ENCODE measurements at places on chromosomes 2 and 18.
A peak's percentile ranks its signal among the peaks of the same experiment; 100 is the strongest.

DNA sequence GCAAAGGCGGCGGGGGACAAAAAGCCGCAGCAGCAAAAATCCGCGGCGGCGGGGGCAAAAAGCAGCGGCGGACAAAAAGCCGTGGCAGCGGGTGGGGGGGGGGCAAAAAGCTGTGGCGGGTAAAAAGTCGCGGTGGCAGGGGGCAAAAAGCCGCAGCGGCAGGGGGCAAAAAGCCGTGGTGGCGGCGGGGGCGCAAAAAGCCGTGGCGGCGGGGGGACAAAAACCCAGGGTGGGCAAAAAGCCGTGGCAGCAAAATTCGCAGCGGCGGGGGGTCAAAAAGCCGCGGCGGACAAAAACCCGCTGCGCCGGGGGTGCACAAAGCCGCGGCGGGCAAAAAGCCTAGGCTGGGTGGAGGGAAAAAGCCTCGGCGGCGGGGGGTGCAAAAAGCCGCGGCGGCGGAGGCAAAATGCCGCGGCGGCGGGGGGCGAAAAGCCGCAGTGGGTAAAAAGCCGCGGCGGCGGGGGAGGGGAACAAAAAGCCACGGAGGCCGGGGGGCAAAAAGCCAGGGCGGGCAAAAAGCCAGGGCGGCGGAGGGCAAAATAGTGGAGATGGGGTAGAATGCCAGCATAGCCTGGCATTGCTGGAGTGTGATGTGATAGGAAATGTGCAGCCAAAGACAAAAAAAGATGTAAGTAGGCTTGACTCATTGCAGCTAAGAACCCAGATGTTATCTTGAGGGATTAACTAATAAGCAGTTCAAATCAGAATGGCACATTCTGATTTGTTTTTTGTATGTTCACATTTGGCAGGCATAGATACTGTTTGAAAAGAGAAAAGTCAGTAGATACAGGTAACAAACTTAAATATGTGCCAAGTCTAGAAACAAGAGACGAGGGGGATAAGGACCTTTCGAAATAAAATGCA lies 1076.3 kb downstream of the RPIA start:
- peak; percentile 46 for DNase-seq

- no peak for DNase-seq
These were observed 103.2 kb upstream of the EFEMP1 start for GRCh38 chr2:56026828-56027227.

GRCh38 chr2:218263817-218264641 lies 3.2 kb downstream of the GPBAR1 start:
- no peak for DNase-seq

GRCh38 chr2:185456517-185456916 lies 282.1 kb upstream of the FSIP2 start:
- DNase-seq: no peak

- DNase-seq: no peak
These were observed 11.1 kb downstream of the C2orf74 start for GRCh38 chr2:61173116-61173515.

DNA sequence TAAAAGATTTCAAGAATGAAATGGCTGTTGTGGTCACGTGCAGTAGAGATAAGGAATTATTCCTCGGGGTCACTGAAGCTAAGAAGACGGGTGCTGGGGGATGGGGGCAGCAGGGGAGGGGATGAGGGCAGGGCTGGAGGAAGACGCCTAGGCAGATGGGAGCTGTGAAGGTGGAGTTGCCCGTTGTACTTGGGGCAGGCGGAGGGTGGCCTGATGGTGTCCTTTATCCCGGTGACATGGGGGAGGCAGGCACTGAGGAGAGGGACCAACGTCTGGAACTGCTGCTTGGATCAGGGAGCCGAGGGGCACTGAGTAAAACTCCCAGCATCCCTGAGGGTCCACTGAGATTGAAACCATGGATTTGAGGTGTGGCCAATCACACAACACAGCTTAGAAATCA lies 64.9 kb downstream of the ZCCHC2 start:
- DNase-seq: no peak

GRCh38 chr18:63395503-63395902 lies 26.8 kb downstream of the VPS4B start:
- no peak for DNase-seq

DNA sequence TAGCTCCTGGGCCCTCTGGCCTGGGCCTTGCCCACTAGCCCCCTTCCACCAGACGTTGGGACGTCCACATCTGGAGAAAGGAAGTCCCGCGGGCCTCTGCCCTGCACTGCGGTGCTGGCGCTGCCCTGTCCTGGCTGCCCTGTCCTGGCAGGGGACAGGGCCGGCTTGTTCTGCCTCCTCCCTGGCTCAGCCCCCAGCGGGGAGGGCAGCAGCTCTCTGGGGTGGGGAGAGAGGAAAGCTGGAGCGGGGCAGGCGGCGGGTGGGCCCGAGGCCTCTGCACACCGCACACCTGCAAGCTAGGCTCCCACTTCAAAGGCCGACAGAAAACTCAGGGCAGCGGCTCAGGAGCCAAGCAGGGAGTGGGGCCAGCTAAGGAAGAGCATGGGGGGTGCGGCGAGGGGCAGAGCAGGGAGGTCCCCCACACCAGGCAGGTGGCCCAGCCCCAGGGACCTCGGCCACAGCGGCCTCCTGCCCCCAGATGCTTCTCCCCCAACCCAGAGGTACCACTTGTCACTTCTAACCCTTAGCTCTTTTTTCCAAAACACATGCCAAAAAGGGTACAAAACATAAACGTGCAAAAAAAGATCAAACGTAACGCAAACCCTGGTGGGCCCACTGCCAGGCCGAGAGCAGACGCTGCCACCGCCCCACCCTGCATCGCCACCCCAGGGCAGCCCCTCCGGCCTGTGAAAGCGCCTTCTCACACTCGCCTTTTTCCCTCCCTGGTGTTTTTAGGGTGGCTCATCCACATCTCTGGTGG lies 13.5 kb downstream of the SNED1 start:
- no peak for DNase-seq

DNA sequence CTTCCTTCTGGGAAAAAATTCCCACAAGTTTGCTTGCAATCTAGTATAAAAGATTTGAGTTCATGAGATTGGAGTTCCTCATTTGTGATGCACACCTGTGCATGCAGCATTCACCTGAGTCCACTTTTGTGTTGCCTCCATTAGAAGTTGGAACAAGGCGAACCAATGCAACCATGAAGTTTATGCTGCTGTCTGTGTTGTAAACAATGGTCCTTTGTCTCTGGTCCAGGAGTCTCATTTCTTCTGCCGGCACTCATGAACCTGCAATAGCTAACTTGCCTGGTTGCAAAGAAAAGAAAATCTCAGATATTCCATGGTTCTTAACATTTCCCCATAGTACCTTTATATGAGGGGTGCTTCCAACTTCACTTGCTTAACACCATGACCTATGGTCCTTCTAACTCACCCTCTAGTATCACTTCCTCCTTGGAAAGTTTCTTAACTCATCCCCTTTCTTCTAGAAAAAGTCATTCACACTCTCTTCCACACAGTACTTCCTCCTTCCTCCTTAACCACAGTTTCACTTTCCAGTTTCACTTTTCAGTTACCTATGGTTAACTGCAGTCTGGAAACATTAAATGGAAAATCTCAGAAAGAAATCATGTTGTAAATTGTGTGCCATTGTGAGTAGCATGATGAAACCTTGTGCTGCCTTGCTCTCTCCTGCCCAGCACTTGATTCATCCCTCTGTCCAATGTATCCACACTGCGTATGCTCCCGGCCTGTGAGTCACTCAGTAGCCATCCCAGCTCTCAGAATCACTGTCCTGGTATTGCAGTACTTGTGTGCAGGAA lies 128.8 kb upstream of the TRIB2 start:
- DNase-seq: no peak

GRCh38 chr18:10207682-10208345 lies 246.6 kb upstream of the APCDD1 start:
- DNase-seq: no peak

DNA sequence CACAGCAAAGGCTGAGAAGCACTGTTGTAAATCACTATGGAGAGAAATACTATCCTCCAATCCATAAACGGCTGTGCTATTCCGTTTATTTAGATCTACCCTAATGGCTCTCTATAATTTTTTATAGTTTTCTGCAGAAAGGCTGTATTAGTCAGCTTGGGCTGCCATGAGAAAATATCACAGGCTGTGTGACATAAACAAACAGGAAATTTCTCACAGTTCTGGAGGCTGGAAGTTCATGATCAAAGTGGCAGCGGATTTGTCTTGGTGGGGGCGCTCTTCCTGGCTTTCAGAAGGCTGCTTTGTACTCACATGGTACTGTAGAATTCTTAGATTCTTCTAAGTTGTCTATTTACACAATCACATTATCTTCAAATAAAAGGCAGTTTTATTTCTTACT lies 44.1 kb downstream of the C1D start:
- no peak for DNase-seq

GRCh38 chr18:79781331-79781941 lies 16.3 kb upstream of the KCNG2 start:
- DNase-seq: peak; percentile 44

DNA sequence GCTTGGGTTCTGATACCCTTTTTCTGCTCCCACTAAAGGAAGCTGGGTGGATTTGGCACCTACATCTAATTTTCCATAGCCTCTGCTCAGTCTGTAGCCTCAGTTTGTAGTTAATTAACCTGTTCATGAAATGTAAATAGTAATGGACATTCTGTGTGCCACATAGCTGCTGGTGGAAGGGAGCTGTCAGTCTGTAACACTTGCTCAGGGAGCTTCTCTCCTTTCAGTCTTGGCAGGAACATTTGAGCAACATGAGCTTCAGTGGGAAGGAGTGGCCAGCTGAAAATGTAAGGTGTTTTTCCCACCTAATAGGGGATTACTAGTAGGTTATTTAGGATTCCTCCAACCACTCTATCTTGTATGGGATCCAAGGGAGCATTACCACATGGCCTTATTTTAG lies 203.4 kb downstream of the ASXL3 start:
- DNase-seq: no peak

GRCh38 chr18:22473366-22473765 lies 55.7 kb upstream of the CTAGE1 start:
- no peak for DNase-seq

- DNase-seq: no peak
These were observed 7.0 kb upstream of the BBS5 start for GRCh38 chr2:169472249-169472648.

GRCh38 chr2:226414335-226414734 lies 385.3 kb downstream of the IRS1 start:
- DNase-seq: no peak

- DNase-seq: no peak
These were observed 5.7 kb upstream of the ALS2 start for GRCh38 chr2:201786471-201786870.

- DNase-seq: no peak
These were observed 278.7 kb downstream of the RAD51AP2 start for GRCh38 chr2:17239550-17239949.

Data from pancreas (tissue), 10 donors.